ENCODE measurements at places on chromosomes 13 and 19.

DNA sequence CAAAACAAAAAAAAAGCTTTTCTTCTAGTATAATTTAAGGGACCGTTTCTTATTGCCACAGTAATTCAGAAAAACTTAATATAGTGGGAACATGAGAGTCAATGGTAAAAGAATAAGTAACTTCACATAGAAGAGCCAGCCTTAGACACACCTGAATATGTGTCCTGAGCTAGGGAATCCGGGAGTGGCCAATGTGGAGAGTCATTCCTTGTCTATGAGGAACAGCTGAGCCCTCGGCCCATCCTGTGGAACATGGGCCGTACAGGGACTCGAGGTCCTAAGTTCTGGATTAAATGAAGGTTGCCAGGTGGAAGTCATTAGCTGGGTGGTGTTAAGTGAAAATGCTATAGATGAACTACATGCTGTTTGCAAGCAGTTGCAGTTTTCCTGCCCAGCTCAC lies 32.2 kb downstream of the EFNB2 start:
- DNase-seq = no peak

DNA sequence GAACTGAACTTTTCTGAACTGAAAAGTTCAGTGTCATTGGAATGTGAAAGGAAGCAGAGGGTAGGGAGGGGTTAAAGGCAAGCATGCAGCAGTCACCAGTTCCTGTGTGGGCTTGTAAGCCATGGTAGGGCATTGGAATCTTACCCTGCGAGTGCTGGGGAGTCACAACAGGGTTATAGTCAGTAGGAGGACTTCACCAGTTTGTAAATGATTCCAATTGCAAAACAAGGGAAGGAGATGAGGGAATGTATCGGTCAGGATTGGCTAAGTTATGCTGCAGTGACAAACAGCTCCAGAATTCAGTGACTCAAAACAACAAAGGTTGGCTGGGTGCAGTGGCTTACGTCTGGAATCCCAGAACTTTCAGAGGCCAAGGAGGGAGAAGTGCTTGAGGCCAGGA lies 12.8 kb downstream of the LYPD3 start:
- no peak for DNase-seq

DNA sequence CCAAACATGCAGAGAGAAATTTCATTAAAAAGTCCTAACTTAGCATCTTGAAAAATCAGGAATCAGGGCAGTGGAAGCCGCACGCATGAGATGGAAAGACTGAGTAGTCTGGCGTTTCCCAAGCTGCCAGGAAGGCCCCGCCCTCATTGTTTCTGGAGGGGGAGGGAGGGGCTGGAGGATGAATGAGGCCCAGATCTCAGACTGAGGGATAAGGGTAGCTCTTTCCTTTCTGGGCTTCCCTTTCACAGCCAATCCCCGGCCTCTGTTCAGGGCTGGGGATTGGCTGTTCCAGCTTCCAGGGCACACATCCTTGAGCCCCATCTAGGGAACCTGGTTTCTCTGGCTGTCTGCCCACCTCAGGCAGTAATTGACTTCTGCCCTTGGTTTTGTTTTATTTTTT lies 7.3 kb downstream of the C19orf53 start:
- no peak for DNase-seq

DNA sequence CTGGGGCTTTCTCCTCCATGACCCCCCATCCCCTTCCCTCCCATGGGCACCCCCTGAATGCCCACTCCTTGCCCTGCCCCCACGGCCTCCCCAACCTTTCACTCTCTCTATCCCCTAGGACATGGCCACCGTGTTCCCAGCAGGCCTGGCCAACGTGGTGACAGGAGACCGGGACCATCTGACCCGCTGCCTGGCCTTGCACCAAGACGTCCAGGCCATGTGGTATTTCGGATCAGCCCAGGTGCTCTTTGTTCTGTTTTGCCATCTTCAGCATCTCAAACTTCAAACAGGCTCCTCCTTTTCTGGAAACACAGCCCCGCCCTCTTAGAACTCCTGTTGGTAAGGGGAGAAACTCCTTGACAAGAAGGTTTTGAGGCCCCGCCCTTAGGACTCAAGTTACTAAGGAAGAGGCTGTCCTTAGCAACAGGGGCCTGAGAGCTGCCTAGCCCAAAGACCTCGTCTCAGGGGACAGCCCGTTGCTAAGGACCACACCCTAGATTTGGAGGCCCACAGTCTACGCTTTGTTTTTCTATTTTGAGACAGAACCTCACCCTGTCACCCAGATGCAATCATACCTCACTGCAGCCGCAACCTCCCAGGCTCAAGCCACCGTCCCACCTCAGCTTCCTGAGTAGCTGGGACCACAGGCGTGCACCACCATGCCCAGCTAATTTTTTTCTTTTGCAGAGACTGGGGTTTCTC lies 5.1 kb upstream of the FLT3LG start:
- DNase-seq = peak; percentile 71

GRCh38 chr13:21175656-21176214 lies 617 bp downstream of the SKA3 start:
- no peak for DNase-seq

DNA sequence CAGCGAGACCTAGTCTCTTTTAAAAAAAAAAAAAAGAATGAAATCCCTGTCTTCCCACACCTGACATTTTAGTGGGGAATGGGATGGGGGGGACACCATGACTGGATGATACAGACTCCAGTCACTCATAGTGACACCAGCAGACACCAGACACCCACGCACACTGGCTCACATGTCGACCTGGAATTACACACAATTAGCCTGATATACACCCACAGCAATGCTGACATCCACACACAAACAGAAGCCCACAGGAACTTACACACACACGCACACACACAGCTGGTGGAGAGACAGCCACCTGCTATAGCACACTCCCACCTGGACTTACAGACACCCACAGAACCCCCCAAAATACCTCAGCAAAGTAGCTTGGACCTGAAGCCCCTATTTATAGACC lies 8.3 kb upstream of the NANOS3 start:
- DNase-seq = no peak

- DNase-seq = no peak
Measured at GRCh38 chr19:40304306-40304705, 19.2 kb upstream of the AKT2 start.

- DNase-seq = no peak
Measured at GRCh38 chr13:36131931-36132297, 732 bp upstream of the DCLK1 start.

DNA sequence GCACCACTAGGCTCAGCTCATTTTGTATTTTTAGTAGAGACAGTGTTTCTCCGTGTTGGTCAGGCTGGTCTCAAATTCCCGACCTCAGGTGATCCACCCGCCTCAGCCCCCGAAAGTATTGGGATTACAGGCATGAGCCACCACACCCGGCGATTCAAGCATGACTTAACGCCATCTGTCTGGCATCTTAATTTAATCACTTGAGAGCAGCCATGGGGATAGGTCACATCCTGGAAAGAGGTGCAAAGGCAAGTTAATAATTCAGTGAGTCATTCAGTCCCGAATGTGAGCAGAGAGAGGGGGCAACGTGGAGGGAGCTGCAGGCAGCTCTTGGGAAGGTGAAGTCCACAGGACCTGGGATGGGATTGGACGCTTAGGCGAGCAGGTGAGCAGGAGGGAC lies 31.7 kb upstream of the USP29 start:
- no peak for DNase-seq

DNA sequence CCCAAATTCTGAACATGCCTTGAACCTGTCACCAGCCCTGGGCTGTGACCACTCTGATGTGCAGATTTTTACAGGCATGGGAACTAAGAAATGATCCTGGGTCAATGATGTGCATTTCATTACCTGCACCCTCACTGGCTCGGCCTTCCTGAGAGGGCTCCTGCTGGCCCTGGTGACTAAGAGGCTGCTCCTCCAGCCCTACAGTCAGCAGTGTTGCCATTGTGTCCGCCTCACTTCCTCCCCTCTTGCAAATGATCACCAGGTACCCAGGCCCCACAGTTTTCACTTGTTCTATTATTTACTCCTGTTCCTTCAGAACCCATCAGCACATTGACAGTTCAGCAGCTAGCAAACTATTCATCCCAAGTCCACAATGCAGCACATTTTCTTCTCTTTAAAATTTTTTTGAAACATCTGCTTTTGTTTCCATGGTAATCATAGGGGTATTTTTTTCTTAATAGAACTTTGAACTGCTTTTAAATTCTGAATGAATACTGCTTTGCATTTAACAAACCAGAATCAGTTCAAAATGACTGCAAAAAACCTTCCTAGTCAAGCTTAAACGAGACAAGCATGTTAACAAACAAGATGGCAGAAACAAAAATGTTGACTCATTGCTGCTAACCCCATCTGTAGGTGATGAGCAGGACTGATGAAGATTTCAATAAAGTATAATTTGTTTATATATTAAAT lies 29.3 kb downstream of the STARD13 start:
- DNase-seq = no peak

DNA sequence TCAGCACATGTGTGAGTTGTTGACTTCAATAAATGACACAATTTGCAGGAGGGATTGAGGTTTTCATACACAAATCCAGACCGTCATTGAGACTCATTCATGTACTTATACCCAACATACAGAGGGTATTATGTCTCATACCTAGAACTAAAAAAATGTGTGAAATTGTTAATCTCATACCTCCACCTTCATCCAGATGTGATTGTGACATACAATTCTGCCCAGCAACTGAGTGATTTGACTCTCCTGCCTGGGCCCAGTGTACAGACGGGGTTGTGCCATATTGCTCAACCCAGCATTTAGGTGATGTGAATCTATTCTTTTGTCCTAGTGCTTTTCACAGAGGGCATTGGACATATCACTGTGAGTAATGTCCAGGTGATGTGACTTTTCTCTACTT lies 12.6 kb upstream of the ZNF681 start:
- no peak for DNase-seq

- no peak for DNase-seq
Measured at GRCh38 chr19:6586056-6586455, 4.9 kb downstream of the CD70 start.

DNA sequence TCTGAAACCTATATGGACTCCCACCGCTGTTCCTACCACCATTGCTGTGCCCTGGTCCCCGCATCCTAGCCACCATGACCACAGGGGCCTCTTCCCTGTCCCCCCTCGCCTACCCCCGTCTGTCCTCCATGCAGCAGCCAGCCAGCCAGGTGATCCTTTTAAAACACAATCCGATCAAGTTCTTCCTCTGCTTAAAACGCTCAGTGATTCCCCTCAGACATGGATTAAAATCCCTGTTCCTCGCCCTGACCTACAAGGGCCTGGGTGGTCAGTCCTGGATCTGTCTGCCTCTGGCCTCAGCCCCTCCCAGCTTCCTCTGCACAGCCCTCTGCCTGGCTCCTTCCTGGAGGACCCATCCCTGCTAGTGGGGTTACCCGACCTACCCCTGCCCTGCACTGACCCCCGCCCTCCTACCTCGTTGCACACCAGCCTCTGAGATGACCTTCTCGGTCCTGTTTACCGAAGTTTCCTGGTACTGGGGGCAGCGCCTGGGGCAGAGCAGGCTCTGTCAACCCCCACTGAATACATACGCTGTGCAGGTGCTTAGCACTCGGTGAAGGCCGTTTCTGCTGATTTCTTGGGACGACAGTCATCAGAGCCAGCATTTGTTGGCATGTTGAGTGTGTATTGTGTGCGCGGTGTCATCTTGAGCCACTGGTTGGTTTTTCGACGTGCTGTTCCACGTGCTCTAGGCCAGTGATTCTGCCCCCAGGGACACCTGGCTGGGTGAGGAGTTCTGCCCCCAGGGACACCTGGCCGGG lies 14.7 kb upstream of the LENG8 start:
- DNase-seq = no peak

DNA sequence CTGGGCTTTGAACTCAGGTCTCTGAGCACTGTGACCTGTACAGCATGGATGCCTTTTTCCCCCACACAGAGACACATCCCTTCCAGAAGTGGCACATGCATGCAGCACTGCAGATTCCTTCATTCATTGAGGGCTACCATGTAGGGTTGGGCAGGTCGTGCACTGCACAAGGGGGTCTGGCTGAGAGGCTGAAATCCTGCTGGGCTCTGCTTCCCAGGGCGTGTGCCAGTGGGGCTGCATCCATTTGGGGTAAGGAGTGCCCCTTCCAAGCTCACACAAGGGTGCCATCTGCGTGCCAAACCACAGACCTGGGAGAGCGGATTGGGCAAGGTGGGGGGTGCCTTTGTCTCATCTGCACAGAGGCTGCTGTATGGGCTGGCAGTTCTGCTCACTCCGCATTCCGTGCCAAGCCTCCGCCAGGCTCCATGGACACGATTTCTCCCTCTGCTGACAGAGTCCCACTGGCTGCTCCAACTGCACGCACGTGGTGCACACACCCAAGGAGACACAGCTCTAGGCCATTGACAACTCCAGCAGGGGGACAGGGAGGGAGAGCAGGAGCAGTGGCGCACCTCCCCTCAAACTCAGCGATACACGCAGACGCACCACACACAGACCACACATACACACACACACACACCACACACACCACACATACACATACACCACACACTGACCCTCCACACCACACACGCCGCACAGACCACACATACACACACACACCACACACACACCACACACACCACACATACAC lies 4.5 kb upstream of the SHISA7 start:
- DNase-seq = no peak

GRCh38 chr13:27920677-27921420 lies 1.0 kb downstream of the PDX1 start:
- DNase-seq = no peak

- DNase-seq = no peak
Measured at GRCh38 chr13:31956980-31957644, 74.5 kb upstream of the FRY start.

DNA sequence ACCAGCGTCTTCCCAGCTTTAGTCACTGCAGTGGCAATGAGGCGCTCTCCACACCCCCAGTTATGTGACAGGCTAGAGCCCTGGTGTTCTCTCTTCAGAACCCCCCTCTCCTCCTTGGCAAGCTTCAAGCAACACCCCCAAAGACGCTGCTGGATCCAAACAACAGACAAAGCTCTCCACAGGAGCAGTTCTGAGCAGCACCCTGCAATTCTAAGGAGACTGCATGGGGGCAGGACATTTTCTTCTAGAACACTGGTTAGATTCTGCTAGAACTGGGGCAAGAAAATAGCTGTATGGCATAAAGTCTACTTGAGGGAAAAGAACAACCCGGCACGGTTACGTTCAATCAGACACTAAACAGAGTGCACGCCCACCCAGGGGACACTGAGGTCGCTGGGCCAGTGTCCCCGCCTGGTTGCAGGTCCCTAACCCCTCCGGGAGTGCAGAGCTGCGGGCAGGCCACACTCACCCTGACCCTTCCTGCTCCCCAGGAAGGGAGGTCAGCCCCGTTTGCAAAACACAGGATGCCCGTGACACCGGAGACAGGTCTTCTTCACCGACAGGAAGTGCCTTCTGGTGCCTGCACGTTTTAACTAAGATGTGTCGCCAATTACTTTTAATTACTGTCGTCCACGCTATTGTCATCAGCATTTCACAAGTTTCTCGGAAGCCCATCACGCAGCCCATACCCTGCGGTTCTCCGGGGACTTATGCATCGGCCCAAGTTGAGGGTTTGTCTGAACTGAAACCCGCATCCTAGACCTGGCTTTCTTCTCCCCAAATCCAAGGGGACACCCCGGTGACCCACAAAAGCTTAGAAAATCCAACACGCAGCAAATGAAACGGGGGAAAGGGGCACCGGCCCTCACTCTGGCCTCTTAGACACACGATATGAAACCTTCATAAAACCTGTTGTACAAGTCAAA lies 943 bp downstream of the GJB6 start:
- no peak for DNase-seq

GRCh38 chr13:80235166-80235966 lies 105.6 kb downstream of the SPRY2 start:
- DNase-seq = no peak

GRCh38 chr19:29260477-29261317 lies 47.7 kb upstream of the UQCRFS1 start:
- DNase-seq = no peak
